ENCODE measurements at places on chromosomes 16 and 17.

DNA sequence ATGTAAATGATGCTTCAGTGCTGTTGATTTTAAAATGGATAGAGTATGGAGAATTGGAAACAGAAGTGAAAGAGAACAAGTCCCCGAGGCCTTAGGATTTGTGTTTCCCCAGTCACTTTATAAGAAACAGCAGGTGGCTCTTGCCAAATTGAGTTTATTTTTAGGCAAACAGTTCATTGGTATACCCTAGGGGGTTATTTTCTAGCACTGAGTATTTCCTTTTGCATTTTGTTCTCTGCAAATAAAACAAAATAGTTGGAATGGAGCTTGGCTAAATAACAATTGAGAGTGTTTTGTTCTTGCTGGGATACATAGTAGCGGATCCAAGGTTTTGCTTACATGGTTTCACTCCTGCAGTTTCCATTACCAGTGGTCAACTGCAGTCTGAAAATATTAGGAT is 591.1 kb upstream of the C16orf82 start:
- no peak for DNase-seq

GRCh38 chr17:82545071-82545462 is 25.5 kb downstream of the FOXK2 start:
- DNase-seq, result no peak

GRCh38 chr16:79535130-79535529 is 65.4 kb downstream of the MAF start:
- DNase-seq, result no peak

GRCh38 chr16:30372038-30372712 is 1.9 kb upstream of the TBC1D10B start:
- DNase-seq, result no peak

DNA sequence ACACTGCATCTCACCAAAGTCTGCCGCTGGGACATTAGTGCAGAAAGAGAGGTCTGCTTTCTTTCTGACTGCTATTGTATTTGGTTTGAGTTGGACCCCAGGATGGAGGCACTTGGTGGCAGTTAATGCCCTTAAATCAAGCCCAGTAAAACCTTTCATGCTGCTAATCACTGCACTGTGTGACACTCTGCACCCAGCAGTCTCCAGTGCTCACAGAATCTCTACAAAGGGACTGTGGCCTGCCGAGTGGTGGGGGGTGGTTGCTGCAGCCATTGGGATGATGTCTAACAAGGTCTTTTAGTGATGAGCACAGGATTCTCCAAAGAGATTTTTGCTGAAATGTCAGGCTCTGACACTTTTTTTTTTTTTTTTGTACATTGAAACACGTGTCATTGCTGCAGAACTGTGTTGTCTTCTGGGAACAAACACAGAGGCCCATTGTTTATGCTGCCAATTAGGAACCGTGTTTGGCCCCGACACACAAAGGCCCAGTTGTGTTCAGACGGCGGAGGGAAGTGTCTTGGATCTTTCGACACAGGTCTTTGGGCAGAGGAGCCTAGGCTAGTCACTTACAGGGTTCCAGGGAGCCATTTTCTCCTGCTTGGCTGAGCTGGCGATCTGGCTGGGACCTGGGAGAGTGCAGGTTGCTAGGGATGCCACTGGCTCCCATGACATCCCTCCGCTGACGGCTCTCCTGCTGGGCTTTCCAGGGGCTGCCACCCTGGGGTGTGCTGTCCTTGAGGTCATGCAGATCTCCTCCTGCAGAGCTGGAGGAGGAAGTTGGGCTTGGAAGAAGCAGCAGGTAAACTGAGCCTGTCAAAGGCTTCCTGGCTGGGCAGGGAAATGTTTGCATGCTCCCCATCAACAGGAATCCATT is 16.2 kb upstream of the TNRC6C start:
- no peak for DNase-seq

DNA sequence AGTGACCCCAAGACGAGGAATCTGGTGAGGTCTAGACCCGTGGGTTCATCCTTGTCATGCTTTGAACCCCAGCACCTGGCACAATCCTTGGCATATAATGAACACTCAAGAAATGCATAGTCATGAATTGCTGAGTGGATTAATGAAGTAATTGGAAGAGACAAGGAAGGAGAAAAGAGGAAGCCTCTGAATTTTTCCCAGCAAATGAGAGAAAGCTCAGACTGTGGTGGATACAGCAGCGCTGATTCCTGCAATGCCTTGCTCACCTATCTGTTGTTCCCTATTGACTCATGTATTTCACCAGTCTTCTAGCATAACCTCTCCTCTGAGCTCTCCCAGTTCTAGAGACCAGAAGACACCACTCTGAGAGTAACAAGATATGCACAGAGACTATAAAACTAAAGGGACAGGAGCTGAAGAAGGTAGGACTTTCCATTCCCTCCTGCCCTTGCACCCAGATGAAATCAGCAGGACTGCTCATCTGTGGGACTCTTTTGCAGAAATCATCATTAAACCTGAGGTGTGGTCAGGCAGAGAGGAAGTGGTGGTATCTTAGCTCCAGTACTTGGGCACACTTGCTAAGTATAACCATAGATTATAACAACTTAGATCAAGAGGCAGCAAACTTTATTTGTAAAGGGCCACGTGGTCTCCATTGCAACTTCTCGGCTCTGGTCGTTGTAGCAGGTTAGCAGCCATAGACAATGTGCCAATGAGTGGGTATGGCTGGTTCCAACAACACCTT is 102.8 kb downstream of the MAF start:
- no peak for DNase-seq

- DNase-seq, result no peak
Observed at GRCh38 chr16:900211-900610, 70.6 kb downstream of the LMF1 start.

GRCh38 chr17:74250324-74250995 is 23.6 kb upstream of the DNAI2 start:
- DNase-seq, result no peak

DNA sequence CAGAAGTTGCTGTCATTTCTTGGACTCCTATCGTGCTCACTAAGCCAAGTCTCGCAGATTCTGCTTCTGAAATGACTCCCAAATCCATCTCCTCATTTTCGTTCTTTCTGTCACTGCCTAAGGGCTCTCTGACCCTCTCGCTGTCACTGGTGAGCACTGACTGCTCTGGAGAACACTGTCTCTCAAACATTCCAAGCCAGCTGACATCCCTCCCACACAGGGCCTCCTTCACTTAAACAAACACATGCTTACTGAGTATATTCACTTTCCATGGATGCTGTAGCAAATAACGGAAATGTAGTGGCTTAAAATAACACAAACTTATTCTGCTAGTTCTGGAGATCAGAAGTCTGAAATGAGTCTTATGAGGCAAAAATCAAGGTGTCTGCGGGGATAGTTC is 18.8 kb downstream of the CACNG1 start:
- DNase-seq, result no peak

- no peak for DNase-seq
Observed at GRCh38 chr17:36011201-36011600, 6.6 kb downstream of the CCL23 start.

- DNase-seq, result no peak
Observed at GRCh38 chr16:83021045-83021444, 394.3 kb downstream of the CDH13 start.

DNA sequence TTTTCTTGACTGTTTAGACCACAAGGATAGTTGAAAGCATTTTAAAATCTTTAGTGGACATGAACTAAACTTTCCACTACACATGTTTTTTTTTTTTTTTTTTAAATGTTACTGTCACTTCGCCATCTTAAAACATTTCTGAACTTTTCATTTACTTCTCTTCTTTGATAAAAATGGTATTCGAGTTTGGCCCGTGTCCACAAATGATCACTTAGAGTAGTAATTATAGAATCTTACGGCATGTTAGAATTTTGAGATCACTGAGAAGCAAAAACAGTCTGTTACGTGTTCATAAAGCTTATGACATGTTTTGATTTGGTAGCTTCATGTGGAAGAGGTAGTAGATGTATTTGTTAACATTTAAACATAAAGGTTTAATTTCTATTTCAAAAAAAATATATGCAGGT is 1.1 kb downstream of the NSRP1 start:
- no peak for DNase-seq

DNA sequence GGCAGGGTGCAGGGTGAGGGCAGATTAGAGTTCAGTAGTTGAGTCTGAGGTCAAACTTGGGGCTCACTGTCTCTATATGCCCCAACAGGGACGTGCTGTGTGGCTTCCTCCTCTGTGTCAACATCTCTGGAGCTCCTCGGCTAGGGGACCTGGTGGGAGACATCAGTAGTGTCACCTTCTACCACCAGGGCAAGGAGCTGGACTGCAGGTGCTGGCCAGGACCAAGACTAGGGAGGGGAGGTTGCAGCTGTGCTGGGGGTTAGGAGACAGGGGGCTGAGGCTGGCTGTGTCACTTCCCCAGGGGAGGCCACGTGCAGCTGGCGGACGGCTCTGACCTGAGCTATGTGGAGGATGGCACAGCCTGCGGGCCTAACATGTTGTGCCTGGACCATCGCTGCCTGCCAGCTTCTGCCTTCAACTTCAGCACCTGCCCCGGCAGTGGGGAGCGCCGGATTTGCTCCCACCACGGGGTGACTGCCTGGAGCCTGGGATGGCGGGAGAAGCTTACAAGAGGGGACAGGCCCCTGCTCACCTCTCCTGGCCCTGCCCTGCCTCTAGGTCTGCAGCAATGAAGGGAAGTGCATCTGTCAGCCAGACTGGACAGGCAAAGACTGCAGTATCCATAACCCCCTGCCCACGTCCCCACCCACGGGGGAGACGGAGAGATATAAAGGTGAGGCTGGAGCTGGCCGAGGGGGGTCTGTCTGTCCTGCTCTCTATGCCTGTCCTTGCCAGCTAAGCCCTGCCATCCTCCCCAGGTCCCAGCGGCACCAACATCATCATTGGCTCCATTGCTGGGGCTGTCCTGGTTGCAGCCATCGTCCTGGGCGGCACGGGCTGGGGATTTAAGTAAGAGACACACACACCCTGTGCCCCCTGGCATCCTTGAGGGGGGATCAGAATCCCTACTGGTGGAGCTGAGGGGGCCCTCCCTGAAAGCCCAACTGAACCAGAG is 18.9 kb downstream of the ADAM11 start:
- no peak for DNase-seq

DNA sequence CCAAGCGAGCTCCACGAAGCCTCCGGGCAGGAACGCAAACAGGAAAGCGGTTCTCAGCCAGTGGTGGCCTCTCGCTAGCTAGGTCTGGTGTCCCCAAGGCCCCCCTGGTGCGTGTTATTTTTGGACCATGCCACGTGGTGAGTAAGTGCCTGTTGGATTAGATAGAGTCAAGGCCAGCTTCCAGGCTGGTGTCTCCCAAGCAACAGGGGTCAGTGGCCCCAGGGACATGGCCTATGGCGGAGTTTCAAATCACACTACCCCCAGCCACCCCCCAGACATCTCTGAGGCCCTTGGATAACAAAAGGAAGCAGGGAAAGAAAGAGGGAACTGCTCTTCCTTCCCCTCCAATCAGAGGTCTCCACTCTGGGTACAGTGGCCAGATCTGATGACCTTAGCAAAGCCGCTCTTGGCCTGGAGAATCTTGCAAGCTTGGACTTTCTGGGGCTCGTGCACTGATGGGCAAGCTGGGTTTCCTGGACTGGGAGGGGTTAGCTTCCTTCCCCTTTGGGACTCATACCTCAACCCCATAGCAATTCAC is 58.2 kb downstream of the MAF start:
- DNase-seq, result no peak

- peak; percentile 78 for DNase-seq
Observed at GRCh38 chr16:29290631-29291247, 115.8 kb downstream of the NPIPB11 start.

- no peak for DNase-seq
Observed at GRCh38 chr16:1791256-1791942, 2.1 kb downstream of the IGFALS start.

DNA sequence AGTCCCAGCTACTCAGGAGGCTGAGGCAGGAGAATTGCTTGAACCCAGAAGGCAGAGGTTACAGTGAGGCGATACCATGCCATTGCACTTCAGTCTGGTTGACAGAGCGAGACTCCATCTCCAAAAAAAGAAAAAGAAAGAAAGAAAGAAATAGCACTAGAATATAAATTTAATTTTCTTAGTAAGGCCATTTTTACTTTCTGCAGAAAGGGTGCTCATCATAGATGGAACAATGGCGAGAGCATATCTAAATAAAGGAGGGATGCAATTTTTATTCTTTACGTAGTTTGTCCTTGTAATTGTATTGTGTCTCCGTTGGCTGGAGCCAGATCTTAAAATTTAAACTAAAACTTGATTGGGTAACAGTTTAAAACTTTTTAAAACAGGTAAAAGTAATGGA is 85.6 kb upstream of the RPRML start:
- no peak for DNase-seq

- no peak for DNase-seq
Observed at GRCh38 chr16:27754788-27755690, 205.1 kb downstream of the KATNIP start.

GRCh38 chr16:426115-426905 is 861 bp downstream of the RAB11FIP3 start:
- no peak for DNase-seq

- DNase-seq, result no peak
Observed at GRCh38 chr16:5302372-5303114, 204.9 kb upstream of the EEF2KMT start.

GRCh38 chr17:77407321-77408277 is 266.8 kb downstream of the SEC14L1 start:
- no peak for DNase-seq

GRCh38 chr17:21034340-21035235 is 8.2 kb downstream of the USP22 start:
- DNase-seq, result no peak

- no peak for DNase-seq
Observed at GRCh38 chr16:22888791-22889190, 74.8 kb downstream of the HS3ST2 start.

DNA sequence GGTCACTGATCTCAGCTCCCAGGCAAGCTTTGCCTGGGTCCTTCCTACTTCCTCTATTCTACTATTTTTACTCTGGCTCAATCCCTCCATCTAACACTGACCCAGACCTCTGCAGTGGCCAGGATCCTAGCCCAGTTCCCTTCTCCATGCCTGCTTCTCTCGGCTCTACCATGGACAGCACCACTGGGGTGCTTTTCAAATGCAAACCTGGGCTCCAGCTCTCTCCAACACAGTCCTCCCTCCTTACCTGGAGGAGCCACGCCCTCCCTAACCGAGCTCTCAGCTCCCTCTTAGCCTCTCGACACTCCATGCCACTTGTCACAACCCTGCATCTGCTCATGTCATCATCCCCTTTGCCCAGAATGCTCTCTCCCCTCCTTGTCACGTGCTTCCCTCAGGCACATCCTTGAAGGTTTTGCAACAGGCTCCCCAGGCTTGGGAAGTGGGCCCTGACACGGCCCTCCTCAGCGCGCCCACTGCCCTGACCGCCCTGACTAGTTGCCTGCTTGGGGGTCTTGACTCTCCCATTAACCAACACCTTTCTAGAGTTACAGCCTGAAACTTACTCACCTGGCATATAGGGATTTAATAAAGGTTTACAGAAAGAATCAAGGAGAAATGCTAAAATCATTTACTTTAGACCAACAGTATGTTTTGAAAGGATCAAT is 41.6 kb downstream of the MARF1 start:
- no peak for DNase-seq

- no peak for DNase-seq
Observed at GRCh38 chr17:50095626-50096037, 481 bp downstream of the PDK2 start.

GRCh38 chr17:4836221-4836620 is 3.1 kb downstream of the MINK1 start:
- DNase-seq, result no peak

All from bone marrow (tissue), 2 donors.